Activated CD8-positive, alpha-beta memory T cell treated with anti-CD3 and anti-CD28 coated beads for 1 hour (primary cell): ENCODE measurements at places on chromosomes 5 and 9.

DNA sequence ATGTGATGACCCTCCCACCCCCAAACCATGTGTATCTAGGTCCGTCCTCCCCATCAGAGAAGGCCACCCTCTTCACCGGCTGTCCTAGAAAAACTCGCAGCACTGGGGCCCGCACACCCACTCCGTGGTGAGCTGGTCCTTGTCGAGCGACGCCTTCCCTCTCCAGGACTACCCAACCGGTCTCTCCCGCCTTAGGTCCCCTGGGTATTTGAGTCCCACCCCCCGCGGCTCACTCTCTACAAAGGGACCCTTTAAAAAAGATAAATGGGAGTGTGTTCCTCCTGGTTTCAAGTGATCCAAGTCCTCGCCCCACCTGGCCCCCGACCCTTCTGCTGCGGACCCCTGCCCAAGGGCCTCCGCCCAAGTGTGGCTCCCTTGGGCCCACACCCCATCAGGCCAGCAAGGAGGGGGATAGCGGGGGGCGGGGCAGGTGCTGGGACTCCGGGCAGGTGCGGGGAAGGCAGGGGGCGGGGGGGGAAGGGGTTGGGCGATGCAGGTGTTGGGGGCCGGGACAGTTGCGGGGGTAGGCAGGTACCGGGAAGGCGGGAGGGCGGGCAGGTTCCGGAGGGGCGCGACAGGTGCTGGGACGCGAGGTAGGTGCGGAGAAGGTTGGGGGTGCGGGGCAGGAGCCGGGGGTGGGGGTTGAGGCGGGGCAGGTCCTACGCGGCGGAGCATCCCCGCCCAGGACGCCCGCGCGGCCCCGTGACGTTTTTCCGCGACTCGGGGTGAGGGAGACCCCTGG is 970 bp upstream of the ARRDC1 start:
- DNase-seq = no peak

GRCh38 chr5:172954751-172955159 is 4.5 kb upstream of the RPL26L1 start:
- no peak for DNase-seq

DNA sequence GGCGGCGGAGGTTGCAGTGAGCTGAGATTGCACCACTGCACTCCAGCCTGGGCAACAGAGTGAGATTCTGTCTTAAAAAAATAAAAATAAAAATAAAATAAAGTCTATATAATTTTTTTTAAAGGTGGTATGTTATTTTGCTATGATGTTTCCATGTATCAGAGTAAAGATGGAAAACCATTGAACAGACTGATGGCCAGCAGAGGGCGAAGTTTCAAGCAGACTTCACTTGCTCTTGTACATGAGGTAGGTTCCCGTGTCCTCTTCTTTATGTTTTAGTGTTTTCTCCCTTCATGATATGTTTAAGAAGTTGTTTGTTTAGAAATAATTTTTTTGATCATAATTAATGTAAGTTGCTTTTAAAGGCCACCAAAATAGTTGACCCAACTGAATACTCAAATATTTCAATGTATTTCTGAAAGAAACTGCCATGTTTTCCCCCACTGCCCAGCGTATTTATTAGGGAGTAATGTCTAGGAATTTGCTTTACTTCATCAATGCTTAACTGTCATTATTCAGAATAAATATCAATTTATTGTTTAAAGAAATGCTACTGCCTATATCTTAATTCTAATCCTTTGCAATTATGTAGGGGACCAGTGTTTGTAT is 146.4 kb downstream of the HACD4 start:
- peak; percentile 6 for DNase-seq

DNA sequence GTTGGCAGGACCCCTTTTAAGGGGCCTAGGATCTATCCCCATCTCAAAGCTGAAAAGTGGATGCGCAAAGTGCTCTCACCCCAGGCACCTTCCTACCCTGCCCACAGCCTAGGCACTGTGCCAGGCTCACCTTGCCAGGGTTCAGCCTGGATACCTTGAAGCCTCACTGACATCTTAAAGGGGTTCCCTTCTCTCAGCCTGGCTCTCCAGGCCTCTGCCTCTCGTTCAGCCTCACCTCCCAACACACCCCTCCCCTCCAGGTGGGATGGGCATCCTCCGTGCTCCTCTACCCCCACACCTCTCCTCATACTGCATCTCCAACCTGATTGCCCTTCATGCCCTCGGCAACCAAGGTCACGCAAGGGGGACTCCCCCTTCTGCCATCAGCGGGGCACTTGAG is 25.5 kb downstream of the TNIP1 start:
- no peak for DNase-seq

- no peak for DNase-seq
Measured at GRCh38 chr9:72997387-72997995, 44.6 kb upstream of the ALDH1A1 start.

DNA sequence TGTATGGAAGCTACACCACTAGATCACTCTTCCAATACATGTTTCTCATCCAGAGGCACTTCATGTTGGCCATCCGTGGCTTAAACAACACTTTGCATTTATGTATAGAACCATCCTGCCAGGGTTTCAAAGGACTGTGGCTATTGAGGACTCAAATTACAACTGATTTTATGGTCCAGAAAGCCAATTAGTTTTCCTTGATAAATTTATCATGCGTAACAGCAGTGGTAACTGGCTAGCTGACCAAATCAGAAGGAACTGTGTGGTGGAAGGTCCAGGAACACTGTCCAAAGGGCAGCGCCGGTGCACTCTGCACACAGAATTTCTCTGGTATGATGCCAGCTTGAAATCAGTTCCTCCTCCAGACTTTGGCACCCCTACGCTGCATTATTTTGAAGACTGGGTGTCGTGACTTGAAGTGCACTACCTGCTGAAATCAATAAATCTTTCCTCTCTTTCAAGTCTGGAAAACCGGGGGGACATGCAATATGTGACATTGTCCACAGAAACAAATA is 69.3 kb upstream of the TMEM252 start:
- DNase-seq = no peak

- no peak for DNase-seq
Measured at GRCh38 chr5:41127967-41128690, 57.0 kb upstream of the MROH2B start.

GRCh38 chr5:51159164-51159563 is 224.1 kb upstream of the ISL1 start:
- DNase-seq = no peak

- no peak for DNase-seq
Measured at GRCh38 chr9:110895147-110895905, 142.9 kb downstream of the LPAR1 start.

DNA sequence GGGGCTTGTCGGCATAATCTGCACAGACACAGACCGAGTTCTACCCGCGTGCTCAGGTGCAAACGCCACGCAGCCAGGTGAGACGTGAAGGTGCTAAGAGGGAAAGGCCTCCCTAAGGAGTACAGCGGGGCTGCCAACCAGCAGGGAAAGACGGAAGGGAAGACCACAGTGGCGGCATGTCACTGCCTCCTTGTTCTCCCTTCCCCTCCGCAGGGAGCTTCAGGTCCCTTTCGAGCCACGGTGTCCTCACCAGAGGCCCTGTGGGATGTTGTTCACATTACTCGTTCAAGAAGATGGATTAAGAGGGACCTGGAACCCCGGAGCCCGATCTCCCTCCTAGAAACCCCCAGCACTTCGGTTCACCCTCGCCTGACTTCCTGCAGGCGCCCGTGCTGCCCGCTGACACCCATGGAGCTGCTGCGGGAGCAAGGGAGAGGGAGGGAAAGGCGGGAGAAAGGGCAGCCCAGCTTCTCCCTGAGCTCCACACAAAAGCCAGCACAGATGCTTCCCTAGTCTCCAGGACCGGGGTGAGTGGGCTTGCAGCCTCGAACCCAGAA is 686 bp downstream of the BRD9 start:
- DNase-seq = no peak

- no peak for DNase-seq
Measured at GRCh38 chr9:8052991-8053390, 253.4 kb upstream of the DMAC1 start.

GRCh38 chr5:170606941-170607340 is 103.1 kb downstream of the KCNIP1 start:
- DNase-seq = no peak

DNA sequence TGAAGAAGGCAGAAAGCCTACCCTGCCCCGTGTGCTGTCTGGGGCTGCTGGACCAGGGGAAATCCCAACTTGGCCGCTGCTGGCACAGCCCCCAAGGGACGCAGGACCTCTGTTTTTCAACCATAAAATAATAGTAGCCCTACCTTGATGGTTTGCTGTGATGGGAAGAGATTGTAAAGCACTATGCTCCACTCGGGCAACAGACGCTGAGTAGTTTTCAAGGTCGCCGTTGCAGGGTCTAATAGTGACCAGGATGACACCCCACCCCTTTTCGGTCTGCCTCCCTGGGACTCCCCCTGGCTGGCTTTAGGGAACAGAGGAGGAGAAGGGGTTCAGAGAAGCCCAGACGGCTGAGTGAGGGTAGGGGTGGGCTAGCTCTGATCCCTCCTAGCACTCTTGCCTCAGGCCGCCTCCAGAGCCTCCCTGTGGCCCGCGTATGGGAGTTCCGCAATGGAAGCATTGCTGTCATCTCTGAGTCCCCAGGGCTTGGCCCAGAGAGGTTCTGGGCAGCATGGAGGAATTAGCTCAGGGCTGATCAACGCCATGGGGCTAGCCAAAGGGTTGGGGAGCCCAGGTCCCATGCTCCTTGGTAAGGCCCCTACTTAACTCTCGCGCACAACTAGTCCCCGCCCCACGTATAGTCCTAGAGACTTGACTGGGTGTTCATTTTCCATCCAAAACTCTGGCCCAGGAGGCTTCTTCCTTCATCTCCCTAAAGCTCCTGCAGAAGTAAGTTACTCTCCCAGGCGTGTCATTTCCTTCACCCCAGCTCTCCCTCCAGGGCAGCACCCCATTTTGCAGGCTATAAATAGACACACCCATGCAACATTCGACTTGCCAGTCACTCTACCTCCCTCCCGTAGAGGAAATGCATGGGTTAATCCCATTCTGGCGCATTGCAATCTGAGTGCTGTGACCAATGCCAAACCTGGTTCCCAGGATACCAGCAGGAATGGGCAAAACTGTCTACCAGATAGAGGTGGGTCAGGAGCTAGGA is 1.1 kb upstream of the IRF1 start:
- no peak for DNase-seq

GRCh38 chr5:1732945-1733344 is 66.7 kb downstream of the MRPL36 start:
- no peak for DNase-seq

- DNase-seq = no peak
Measured at GRCh38 chr9:133580419-133580738, 28.8 kb downstream of the FAM163B start.

DNA sequence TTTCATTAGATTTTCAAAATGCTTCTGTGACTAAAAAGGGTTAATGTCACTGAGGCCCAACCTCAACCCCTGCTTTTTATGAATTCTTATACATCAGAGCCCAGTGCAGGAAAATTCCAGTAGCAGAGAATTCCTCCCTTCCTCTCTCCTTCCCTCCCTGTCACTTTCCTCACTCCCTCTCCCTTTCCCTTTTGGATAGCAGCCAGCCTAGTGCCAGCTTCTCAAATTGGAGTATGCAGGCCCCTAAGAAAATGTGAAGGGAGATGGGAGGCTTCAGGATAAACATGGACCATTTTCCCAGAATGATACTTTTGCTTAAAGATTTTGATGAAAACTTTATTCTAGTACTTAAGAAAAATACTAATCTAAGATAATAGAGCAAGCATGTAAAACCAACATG is 507.4 kb downstream of the KDM4C start:
- no peak for DNase-seq

DNA sequence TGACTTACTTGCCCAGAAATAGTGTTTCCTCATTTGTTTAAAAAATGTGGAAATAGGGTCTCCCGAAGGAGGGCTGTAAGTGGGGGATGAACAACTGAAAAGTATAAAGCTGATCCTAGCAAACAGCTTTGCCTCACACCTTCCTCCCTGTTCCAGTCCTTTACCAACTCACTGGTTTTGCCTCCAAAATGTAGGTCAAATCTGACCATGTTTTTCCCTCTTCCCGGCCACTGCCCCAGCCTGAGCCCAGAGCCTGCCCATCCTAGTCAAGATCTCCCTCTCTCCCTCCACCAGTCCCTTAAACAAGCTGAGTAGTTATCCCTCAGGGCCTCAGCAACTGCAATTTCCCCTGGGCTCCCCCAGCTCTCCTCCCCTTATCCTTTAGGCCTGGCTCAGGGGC is 82.4 kb upstream of the FBXW11 start:
- no peak for DNase-seq

DNA sequence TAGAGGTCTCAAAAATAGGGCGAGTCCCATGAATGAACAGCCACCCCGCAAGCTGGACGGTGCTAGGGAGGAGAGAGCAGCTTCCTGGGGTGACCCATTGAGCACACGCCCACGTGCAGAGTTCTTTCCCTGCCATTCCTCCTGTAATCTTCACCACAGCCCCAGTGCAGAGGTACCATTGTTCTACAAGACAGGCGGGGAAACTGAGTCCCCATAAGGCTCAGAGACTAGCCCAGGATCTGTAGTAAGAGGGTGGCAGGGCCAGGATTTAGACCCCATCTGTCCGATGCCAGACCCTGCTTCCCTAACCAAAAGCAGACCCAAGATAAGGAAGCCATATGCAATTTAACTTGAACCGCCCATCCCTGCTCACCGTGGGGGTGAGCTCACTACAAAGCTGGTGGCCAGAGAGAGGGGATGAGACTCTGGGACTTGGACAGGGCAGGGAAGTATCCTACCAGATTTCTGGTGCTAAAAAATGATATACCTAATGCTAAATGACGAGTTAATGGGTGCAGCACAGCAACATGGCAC is 36.7 kb upstream of the ORM1 start:
- no peak for DNase-seq
